ENCODE measurements at places on chromosomes 1 and 21. TPM values are rescaled to one million over a fixed set of nuclear protein-coding genes. Genes with fewer than 3 reads are reported as not detected.

GREM2 gene
- total RNA-seq, result not detected

RASSF5 gene
- total RNA-seq, result 179 TPM

HPCAL4 gene
- total RNA-seq, result 0.33 TPM

NOTCH2 gene
- 53.4 TPM for total RNA-seq

RNU1-3 gene
- 1,622 TPM for total RNA-seq

PRAMEF11 gene
- total RNA-seq, result not detected

Measured in activated T-cell treated with anti-CD3 and anti-CD28 coated beads, Interleukin-2, amount 50 U/mL, for 4 hours (primary cell).